ENCODE measurements at places on chromosomes 12 and 14. TPM values are rescaled to one million over a fixed set of nuclear protein-coding genes. Genes with fewer than 3 reads are reported as not detected.

GRCh38 chr12:66751432-66752113, 72.7 kb upstream of the GRIP1 start:
- no peak overlapping the region for H3K27ac ChIP-seq
- H3K27me3 ChIP-seq: peaks cover 15% of the 10 kb centered on the region
- no peak for DNase-seq
- no peaks in the 10 kb centered on the region for H3K36me3 ChIP-seq
- no peak overlapping the region for H3K4me3 ChIP-seq

- DNase-seq: no peak
- no peak overlapping the region for H3K27ac ChIP-seq
- H3K27me3 ChIP-seq: no peaks in the 10 kb centered on the region
- H3K4me1 ChIP-seq: peaks cover 30% of the 10 kb centered on the region
- no peaks in the 10 kb centered on the region for H3K36me3 ChIP-seq
Observed at GRCh38 chr12:612293-612692, 51.0 kb downstream of the NINJ2 start.

Gene MBIP
- 29.3 TPM for total RNA-seq

Gene ITGB7
- total RNA-seq: 200 TPM

Gene TSPAN9
- 0.18 TPM for total RNA-seq

DNA sequence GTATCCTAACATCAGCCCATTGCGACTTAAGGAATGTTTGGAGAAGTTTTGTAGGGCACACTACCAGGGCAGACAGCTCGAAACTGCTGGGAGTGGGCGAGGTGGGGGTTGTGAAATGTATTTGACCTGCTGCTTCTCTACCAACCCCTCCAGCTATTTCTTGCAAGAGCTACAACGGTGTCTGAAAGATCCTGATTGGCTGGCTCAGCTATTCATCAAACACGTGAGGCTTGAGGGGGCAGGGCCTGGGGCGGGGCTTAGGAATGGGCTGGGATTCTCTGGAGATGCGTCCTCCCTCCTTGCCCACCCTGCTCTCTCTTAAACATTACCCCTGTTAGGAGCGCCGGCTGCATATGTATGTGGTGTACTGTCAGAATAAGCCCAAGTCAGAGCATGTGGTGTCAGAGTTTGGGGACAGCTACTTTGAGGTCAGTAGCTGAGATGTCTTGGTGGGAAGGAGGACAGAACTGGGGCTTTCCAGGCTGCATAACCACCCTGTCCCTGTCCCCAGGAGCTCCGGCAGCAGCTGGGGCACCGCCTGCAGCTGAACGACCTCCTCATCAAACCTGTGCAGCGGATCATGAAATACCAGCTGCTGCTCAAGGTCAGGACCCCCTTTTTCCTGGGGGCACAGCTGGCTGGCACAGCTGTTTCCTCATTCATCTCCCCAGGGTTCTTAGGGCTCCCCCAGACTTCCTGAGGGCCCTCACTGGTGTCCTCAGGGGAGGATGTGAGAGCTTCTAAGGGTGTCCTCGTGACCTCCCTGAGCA, 3.1 kb downstream of the ARHGEF25 start:
- peaks cover 60% of the 10 kb centered on the region for H3K27me3 ChIP-seq
- H3K36me3 ChIP-seq: no peaks in the 10 kb centered on the region
- H3K4me1 ChIP-seq: peaks cover 5% of the 10 kb centered on the region
- no peak for DNase-seq
- H3K4me3 ChIP-seq: no peak overlapping the region

DNA sequence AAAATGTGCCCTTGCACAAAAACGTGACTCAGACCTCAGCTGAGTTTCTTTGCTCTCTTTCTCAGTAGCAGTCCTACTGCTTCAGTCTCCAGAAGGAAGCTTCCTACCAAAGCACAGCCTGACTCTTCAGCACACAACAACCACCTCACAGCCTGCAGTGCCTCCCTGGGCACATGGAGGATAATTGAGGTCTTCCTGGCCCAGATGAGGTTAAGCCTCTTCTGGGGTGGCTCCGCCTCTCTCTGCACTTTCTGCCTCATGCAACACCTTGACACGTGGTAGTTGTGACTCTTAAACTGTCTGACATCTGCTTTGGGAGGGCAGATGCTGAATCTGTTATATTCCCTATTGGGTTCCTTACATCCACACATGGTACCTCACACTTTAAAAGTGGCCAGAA, 33.8 kb downstream of the GIT2 start:
- no peaks in the 10 kb centered on the region for H3K27me3 ChIP-seq
- DNase-seq: no peak
- H3K36me3 ChIP-seq: peaks cover 82% of the 10 kb centered on the region
- no peak overlapping the region for H3K4me3 ChIP-seq
- peaks cover 15% of the 10 kb centered on the region for H3K4me1 ChIP-seq

DNA sequence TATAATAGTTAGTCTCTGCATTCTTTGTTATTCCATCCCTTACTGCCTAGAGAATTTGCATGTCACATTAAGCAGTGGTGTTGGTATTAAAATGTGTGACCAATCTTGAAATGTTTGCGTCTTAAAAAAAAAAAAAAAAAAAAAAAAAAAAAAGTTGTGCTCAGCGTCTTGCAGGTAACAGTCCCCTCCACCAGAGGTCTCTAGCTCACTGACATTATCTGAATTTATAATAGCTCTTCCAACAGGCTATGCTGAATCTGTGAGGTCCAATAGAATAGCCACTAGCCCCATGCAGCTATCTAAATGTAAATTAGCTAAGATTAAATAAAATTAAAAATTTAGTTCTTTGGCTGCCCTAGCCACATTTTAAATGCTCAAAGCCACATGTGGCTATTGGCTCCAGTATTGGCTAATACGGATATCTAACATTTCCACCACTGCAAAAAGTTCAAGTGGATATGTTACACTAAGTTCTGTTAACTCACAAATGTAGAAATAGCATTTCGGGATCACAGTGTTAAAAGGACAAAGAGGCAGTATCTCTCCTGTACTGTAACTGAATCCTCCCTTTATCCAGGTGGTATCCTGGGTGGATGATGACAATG, 28.7 kb downstream of the NKX2-8 start:
- H3K36me3 ChIP-seq: no peaks in the 10 kb centered on the region
- no peaks in the 10 kb centered on the region for H3K4me1 ChIP-seq
- no peak overlapping the region for H3K27ac ChIP-seq
- no peak for DNase-seq
- no peak overlapping the region for H3K4me3 ChIP-seq
- H3K27me3 ChIP-seq: no peaks in the 10 kb centered on the region

GRCh38 chr14:104349950-104350349, 211.6 kb downstream of the KIF26A start:
- H3K27ac ChIP-seq: no peak overlapping the region
- DNase-seq: no peak
- no peak overlapping the region for H3K4me3 ChIP-seq
- H3K36me3 ChIP-seq: no peaks in the 10 kb centered on the region
- no peaks in the 10 kb centered on the region for H3K4me1 ChIP-seq
- no peaks in the 10 kb centered on the region for H3K27me3 ChIP-seq

Gene ALDH1L2
- total RNA-seq: 1.4 TPM

DNA sequence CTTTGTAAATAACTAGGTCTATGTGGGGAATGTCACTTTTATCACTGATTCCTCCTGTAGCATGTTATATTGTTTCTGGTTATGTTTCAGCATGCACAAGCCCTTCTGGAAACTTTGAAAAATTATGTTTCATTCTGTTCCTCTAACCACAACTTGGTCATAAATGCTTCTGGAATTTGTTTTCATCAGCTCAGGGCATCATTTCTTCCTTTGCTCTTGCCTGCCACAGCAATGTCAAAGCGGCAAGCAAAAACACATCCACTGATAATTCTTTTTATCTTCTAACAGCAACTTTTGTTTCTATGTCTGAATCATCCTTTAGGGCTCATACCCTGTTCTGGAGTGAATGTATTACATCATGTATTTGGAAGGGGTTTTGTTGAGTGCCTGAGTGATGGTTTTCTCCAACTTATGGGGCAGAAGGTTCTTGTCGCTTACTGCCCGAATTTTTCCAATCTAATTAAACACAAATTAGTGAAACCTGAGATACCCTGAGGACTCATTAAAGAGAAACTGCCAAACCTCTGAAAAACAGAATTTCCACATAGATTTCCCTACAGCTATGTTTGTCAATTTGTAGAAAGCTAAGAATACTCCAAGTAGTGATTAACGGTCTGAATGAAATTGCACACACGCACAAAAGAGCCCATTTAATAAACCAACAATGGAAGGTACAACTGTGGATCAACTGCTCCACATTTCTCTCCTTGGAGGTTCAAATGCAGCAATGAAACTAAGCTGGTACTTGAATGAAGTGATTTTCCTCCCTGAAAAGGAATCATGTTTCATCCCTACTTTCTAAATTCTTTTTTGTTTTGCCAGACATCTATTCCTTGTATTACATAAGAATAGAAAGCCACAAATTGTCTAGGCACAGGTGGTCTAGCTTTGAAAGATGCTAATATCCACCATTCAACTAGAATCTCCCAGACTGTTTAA, 173.5 kb upstream of the KRR1 start:
- peaks cover 8% of the 10 kb centered on the region for H3K4me1 ChIP-seq
- H3K4me3 ChIP-seq: no peak overlapping the region
- no peak overlapping the region for H3K27ac ChIP-seq
- no peak for DNase-seq

Gene SYNDIG1L
- not detected for total RNA-seq

DNA sequence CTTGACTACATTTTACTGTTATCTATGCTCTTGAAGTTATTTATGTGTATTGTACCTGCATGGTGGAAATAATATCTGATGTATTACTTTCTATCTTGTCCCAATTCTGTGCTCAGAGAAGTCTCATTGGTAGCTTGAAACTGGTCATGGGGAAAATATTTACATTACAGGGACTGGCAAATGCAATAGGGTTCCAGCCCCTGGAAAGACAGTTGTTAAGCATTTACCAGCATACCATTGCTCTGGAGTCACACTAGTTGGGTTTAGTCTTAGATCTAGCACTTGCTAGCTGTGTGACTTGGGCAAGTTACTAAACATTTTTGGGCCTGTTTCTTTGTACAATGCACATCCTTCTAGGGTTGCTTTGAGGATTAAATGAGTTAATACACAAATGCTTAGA, 86.3 kb upstream of the NRXN3 start:
- H3K27ac ChIP-seq: no peak overlapping the region
- H3K36me3 ChIP-seq: no peaks in the 10 kb centered on the region
- no peaks in the 10 kb centered on the region for H3K4me1 ChIP-seq
- no peak for DNase-seq
- no peaks in the 10 kb centered on the region for H3K27me3 ChIP-seq
- no peak overlapping the region for H3K4me3 ChIP-seq

DNA sequence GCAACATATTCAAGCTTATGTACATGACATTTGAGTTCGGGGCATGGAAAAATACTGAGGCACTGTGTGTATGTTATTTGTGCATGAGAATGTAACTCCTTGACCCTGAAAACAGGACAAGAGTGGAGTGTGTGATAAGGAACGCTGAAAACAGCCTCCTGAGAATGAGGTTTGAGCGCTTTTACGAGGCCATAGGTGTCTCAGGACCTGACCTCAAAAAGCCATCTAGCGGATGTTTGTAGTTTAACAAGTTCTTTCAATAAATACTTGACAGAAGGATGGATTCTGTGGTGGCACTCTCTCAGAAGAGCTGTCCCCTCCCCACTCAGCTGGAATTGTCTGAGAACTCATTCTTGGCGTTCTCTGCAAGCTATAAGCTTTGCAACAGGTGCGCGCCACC, 350.5 kb upstream of the TMTC1 start:
- H3K36me3 ChIP-seq: no peaks in the 10 kb centered on the region
- no peak overlapping the region for H3K27ac ChIP-seq
- H3K27me3 ChIP-seq: no peaks in the 10 kb centered on the region
- no peaks in the 10 kb centered on the region for H3K4me1 ChIP-seq

GRCh38 chr14:26199590-26200370, 398.1 kb downstream of the NOVA1 start:
- H3K27ac ChIP-seq: no peak overlapping the region
- H3K4me1 ChIP-seq: no peaks in the 10 kb centered on the region
- no peaks in the 10 kb centered on the region for H3K27me3 ChIP-seq
- H3K36me3 ChIP-seq: no peaks in the 10 kb centered on the region
- DNase-seq: no peak
- no peak overlapping the region for H3K4me3 ChIP-seq

GRCh38 chr12:57216014-57216911, at the start of gene NXPH4:
TSS of gene NXPH4 (plus strand) at chr12:57216794. CDS start at chr12:57216970, 176 bp downstream.
- peak within 1 kb of the TSS; percentile 78 for H3K4me3 ChIP-seq
- peak; percentile 42 for DNase-seq
- peaks cover 35% of the 10 kb centered on the region for H3K4me1 ChIP-seq
- no peaks in the 10 kb centered on the region for H3K36me3 ChIP-seq
- H3K27ac ChIP-seq: peak within 1 kb of the TSS; percentile 15

Gene RERG
- total RNA-seq: not detected

- no peaks in the 10 kb centered on the region for H3K36me3 ChIP-seq
- H3K27me3 ChIP-seq: no peaks in the 10 kb centered on the region
- no peaks in the 10 kb centered on the region for H3K4me1 ChIP-seq
- H3K4me3 ChIP-seq: no peak overlapping the region
- no peak for DNase-seq
Observed at GRCh38 chr12:126617312-126617711, 1552.1 kb downstream of the AACS start.

GRCh38 chr12:105384916-105385535, 54.5 kb downstream of the C12orf75 start:
- H3K4me3 ChIP-seq: no peak overlapping the region
- no peaks in the 10 kb centered on the region for H3K4me1 ChIP-seq
- H3K27ac ChIP-seq: no peak overlapping the region
- H3K27me3 ChIP-seq: no peaks in the 10 kb centered on the region

- H3K4me1 ChIP-seq: peaks cover 5% of the 10 kb centered on the region
- H3K36me3 ChIP-seq: no peaks in the 10 kb centered on the region
- H3K27ac ChIP-seq: no peak overlapping the region
- DNase-seq: no peak
- no peak overlapping the region for H3K4me3 ChIP-seq
Observed at GRCh38 chr12:95396849-95397468, 77.0 kb upstream of the METAP2 start.

- no peak for DNase-seq
- peaks cover 56% of the 10 kb centered on the region for H3K36me3 ChIP-seq
- H3K27ac ChIP-seq: no peak overlapping the region
Observed at GRCh38 chr12:6551063-6551461, 4.8 kb downstream of the IFFO1 start.
